Glomerular endothelial cell (primary cell): ENCODE measurements at places on chromosomes 13 and 19.

GRCh38 chr13:95800436-95800835, 123.5 kb downstream of the DNAJC3 start:
- DNase-seq: no peak

DNA sequence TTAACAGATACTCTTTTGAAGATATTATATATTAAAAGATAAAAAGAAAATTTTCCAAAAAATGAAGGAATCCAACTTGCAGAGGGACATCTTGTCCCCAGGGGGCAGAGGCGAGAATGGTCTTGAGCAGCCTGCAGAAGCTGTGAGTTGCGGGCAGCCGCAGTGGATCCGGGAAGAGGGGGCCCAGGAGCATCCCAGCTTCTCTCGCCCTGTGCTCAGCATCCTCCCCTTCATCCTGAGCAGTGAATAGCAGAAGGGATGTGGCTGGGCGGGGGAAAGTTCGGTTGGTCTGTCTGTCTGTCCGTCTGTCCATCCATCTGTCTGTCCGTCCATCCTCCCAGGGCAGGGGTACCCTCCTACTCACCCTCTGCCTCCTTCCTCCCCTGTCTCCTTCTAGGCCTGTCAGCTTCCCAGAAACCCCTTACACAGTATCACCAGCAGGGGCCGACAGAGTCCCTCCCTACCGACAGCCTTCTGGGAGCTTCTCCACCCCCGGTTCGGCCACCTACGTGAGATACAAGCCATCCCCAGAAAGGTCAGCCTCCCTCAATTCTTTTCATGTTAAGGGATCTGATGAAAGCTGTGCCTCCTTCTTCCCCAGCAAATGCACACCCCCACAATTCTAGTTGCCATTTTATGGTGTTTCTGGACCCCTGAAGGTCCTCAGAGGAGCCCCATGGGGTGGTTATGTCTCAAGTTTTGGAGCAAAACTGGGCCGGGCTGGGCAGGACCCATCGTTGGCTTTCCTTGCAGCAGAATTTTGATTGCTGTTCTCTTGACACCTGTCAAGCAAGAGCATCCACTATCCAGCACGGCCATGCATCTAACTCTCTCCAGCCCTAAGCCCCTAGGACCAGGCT, 81.6 kb downstream of the DPF1 start:
- no peak for DNase-seq

- no peak for DNase-seq
These were observed 379.8 kb downstream of the TBC1D4 start for GRCh38 chr13:75102001-75102716.

- DNase-seq: no peak
These were observed 56.0 kb downstream of the ZNF536 start for GRCh38 chr19:30428092-30428680.

DNA sequence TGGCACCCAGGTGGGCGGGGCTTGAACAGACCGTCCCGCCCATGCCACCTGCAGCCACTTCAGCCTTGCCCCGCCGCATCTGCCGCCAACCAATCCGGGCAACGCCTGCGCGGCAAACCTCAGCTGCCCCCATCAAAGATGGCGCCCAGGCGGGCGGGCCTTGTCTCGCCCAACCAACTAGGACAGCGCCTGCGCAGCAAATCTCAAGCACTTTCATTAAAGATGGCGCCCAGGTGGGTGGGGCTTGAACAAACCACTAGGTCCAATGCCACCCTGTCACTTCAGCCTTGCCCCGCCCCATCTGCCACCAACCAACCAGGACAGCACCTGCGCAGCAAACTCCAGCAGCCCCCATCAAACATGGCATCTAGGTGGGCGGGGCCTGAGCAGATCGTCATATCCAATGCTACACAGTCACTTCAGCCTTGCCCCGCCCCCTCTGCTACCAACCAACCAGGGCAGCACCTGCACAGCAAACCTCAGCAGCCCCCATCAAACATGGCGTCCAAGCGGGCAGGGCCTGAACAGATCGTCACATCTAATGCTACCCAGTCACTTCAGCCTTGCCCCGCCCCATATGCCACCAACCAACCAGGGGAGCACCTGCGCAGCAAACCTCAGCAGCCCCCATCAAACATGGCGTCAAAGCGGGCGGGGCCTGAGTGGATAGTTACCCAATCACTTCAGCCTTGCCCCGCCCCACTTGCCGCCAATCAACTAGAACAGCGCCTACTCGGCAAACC, 1.4 kb downstream of the PEG3 start:
- DNase-seq: no peak

- no peak for DNase-seq
These were observed 780.1 kb downstream of the SLITRK6 start for GRCh38 chr13:85019121-85019520.

DNA sequence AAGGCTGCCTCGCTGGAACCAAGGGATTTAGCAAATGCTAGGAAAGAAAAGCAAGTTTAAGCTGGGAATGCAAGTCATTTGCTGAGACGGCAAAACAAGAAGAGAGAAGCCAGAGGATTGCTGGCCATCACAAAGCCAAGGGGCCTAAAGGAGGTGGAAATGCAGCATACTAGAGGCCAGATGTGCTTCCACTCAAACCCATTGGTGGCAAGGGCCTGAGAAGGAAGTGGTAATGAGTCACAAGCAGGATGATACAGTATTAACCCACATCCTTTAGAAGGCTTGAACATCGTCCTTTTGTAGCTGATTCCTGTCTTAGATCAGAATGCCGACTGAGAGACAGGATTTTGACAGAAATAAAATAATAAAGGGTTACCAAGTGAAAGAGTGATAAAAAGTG, 68.2 kb downstream of the ITGBL1 start:
- peak; percentile 27 for DNase-seq

GRCh38 chr13:29722415-29722814, 126.9 kb upstream of the SLC7A1 start:
- DNase-seq: no peak

GRCh38 chr19:55452749-55453346, 8.6 kb downstream of the ISOC2 start:
- no peak for DNase-seq

GRCh38 chr13:31380715-31381114, 180.9 kb downstream of the B3GLCT start:
- no peak for DNase-seq

DNA sequence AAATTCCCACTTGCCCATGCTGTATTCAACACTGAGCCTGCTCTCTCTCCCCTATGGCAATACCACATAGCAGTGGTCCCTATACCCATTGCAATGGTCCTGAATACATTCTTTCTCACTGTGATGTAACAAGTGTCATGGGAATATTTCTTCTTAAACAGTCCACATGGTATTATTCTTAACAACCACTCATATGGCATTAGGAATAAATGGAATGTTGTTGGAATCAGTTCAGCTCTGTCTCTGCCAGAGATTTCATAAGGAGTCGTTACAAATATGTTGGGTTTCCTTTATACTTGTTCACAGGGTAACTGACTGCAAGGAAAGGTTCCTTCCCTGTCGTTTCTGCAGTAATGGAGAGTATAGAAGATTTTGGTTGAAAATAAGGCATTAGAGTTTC, 128.3 kb upstream of the SPATA13 start:
- DNase-seq: no peak

GRCh38 chr13:108812165-108812564, 182.8 kb downstream of the MYO16 start:
- no peak for DNase-seq

GRCh38 chr13:33185853-33186252, 99.7 kb downstream of the STARD13 start:
- no peak for DNase-seq

DNA sequence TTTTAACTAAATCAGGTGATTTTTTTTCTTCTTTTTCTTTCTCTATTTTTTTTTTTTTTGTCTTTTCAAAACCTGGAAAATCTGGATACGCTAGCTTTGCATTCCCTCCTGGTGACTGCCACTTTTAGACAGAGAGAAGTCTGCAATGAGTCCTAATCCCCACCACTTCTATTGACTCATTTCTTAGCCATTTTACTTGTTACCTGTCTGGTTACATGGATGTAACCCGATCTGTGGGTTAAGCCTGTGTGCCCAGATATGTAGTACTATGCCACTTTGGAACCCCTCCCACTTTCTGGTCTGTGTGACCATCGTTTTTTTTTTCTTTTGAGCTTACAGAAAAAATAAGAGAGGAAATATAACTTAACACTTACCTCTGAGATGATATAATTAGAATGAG, 817.8 kb upstream of the PCDH9 start:
- no peak for DNase-seq

DNA sequence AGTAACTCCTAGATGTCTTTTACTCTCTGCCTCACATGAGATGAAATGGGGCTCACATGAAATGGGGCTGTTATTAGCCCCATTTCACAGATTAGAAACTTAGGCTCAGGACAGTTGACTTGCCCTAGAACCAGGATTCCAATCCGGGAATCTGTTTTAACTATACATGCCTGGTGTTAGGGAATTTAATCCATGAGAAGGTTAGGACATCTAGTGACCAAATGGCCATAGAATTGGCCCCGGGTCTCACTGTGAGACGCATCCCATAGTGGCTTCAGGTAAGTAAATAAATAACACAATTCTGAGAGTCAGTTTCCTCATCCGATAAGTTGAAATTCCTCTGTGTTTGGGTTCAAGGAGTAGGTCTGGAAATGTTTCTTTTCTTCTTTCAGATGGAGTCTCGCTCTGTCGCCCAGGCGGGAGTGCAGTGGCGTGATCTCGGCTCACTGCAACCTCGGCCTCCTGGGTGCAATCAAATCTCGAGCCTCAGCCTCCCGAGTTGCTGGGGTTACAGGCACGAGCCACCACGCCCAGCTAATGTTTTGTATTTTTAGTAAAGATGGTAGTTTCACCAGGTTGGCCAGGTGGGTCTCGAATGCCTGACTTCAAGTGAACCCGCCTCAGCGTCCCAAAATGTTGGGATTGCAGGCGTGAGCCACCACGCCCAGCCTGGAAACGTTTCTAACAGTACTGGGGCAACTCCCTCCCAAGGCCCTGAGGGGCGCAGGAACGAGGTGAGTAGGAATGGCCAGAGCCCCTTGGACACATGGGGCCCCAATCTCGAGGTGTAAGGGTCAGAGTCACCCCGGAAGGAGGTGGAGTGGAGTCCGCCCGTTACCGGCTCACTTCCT, 1.2 kb upstream of the ZNF574 start:
- no peak for DNase-seq

DNA sequence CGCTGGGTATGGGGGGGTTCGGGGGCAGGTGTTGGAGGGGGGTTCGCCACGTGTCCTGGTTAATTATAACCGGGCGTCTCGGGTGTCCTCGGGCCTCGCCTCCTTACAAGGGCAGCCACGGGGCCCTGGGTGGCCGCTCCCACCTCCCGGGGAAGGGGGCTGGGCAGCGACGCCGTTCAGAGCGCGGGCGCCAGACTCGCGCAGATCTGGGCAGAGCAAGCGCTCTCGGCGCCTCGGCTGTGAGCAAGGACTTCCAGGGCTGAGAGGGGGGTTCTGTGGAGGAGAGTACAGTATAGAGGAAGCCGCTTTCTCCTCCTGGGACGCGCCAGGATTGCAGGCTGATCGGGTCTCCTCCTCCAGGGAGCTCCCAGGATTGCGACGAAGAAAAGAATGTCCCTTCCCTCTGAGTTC, 1.0 kb upstream of the CKM start:
- no peak for DNase-seq

DNA sequence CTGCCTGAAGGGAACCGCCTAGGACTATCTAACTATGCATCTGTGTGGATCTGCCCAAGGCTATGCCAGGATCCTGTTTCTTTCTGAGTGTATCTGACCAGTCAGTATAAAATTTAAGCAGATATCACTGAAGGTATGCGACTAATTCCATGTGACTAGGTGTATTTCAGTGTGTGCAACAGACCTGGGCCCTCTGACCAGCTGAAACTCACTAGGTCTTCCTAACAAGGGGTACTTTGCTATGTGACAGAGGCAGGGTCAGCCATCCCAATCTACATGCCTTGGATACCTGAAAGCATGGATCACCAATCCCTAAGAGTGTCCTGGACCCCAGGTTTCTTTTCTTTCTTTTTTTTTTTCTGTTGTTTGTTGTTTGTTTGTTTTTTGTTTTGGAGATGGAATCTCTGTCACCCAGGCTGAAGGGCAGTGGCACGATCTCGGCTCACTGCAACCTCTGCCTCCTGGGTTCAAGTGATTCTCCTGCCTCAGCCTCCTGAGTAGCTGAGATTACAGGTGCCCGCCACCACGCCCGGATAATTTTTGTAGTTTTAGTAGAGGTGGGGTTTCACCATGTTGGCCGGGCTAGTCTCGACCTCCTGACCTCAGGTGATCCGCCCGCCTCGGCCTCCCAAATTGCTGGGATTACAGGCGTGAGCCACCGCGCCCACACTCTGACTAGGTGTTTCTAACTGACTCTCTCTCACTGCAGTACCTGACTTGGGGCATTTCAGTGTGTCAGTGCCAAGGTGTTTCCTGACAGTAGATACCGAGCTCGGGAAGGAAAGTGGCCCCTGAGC, 43.5 kb downstream of the FCGBP start:
- no peak for DNase-seq

GRCh38 chr13:27765650-27766049, 26.6 kb upstream of the GSX1 start:
- no peak for DNase-seq

DNA sequence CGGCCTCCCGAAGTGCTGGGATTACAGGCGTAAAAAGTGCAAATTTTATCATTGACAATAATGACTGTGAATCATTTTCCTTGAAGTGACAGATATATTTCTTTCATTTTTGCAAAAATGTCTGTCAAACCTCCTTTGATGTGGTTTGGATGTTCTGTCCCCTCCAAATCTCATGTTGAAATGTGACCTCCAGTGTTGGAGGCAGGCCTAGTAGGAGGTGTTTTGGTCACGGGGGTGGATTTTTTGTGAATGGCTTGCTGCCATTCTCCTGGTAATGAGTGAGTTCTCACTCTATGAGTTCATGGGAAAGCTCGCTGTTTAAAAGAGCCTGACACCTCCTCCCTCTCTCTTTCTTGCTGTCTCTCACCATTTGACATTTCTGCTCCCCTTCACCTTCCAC, 5.5 kb upstream of the SLC1A6 start:
- DNase-seq: no peak

DNA sequence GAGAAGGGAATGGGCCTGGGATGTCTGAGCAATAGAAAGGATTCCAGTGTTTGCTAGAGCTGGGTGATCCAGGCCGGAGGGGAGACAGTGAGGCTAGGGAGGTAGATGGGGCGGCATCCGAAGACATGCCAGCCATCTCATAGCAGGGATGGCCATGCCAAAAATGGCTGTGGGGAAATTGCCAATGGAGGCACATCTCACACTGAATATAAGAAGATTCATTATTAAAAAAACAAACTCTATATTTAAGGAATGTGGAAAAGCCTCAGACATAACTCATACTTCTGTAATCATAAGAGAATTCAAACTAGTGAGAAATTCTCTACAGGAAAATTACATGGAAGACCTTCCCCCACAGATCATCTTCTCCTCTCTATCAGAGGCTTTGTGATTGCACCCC, 289.2 kb downstream of the FGF9 start:
- no peak for DNase-seq
